ENCODE measurements at places on chromosomes 3 and 15.

DNA sequence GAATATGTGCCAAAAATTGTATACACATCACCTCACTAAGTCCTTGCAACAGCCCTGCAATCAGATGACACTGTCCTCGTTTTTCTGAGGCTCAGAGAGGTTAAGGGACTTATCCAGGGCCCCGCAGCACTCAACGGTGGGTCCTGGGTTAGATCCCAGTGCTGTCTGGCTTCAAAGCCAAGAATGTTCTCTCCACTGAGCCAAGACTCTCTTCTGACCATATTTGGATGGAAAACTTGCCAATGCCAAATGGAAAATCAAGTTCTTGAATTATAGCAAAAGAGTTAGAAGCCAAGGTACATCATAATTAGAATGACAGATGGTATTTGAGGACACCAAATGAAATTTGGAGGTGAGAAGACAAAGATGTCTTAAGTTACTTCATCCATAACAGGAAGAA, 75.9 kb downstream of the NCEH1 start:
- no peak for DNase-seq

DNA sequence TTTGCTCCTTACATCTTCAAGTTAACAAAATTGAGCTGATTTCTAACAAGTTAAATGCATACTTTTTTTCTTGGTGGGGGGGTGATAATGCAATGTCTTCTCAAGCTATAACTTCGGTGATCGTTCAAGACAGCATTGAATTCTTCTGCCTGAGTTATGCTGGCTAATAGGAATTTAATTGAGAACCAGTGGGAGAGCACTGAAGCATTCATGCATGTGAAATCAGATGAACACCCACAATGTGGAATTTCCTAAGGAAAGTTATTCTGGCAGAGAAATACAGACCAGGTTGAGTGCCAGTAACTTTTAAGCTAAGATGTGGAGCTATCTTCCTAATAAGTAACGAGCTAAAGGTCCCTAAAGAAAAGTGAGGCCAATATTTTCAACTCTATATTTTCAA, 3.0 kb downstream of the SPATA16 start:
- no peak for DNase-seq

GRCh38 chr3:52502001-52502400, 6.9 kb downstream of the STAB1 start:
- no peak for DNase-seq

- peak; percentile 15 for DNase-seq
Measured at GRCh38 chr3:122890077-122890719, 95.3 kb downstream of the SLC49A4 start.

DNA sequence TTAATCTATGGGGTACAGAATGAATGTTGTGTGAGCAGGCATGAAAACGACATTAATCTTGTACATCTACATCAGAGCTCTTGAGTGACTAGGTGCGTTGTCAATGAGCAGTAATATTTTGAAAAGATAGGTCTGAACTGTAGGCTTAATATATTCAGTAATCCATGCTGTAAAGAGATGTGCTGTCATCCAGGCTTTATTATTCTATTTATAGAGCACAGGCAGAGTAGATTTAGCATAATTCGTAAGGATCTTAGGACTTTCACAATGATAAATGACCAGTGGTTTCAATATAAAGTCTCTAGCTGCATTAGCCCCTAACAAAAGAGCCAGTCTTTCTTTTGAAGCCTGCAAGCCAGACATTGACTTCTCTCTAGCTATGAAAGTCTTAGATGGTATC, 43.0 kb downstream of the NLGN1 start:
- no peak for DNase-seq

GRCh38 chr15:72781631-72782030, 1.9 kb downstream of the ADPGK start:
- no peak for DNase-seq

All from HL-60 (cell line).